ENCODE measurements at places on chromosomes 2 and 18.

GRCh38 chr2:19712850-19713249 is 188.9 kb downstream of the TTC32 start:
- DNase-seq = no peak

DNA sequence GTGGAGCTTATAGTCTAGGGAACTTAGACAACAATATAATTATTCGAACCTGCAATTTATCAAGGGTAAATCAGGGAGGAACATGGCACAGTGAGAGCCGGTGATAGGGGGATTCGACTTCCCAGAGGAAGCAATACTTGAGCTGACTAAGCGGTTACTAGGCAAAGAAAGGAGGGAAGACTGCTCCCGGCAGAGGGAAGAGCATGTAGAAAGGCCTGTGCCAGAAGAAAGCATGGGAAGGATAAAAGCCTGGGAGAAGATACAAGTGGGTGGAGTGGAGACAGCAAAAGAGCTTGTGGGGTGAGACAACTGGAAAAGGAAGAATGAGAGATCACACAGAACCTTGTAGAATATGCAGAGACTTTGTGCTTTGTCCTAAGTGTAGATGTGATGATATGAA is 93.3 kb downstream of the MARCHF4 start:
- no peak for DNase-seq

DNA sequence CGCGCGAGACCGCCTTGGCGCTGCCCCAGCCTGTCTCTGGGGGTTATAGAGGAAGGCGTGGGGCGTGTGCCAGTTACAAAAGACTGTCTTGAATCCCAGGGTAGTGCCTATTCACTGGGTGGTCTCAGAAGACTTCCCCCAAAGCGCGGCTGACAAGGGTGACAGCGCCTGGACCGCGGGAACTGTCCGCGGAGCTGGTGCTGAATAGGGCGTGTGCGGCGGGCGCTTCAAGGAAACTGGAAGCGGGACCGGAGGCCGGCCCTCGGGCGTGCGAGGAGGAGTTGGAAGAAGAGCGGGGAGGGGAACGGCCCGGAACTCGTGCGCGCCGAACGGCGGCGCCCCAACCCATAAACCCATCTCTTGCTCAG is 2.3 kb downstream of the EGR4 start:
- peak; percentile 87 for DNase-seq

DNA sequence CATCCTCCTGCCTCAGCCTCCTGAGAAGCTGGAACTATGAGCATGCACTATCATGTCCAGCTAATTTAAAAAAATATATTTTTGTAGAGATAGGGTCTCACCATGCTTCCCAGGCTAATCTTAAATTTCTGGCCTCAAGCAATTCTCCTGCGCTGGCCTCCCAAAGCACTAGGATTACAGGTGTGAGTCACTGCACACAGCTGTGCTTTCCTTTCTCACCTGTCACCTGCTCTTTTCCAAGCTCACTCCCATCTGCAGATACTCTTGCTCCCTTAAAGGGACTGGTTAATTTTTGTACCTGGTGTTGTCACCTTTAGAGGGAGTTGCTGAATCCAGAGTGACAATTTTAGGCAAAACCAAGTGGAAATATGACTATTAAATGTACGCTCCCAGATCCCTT is 178.2 kb downstream of the LOXHD1 start:
- no peak for DNase-seq

- DNase-seq = peak; percentile 25
Measured at GRCh38 chr18:46756559-46757201, at the start of gene ST8SIA5. TSS of gene ST8SIA5 (minus strand) at chr18:46757053. CDS start at chr18:46756508, 545 bp downstream.

DNA sequence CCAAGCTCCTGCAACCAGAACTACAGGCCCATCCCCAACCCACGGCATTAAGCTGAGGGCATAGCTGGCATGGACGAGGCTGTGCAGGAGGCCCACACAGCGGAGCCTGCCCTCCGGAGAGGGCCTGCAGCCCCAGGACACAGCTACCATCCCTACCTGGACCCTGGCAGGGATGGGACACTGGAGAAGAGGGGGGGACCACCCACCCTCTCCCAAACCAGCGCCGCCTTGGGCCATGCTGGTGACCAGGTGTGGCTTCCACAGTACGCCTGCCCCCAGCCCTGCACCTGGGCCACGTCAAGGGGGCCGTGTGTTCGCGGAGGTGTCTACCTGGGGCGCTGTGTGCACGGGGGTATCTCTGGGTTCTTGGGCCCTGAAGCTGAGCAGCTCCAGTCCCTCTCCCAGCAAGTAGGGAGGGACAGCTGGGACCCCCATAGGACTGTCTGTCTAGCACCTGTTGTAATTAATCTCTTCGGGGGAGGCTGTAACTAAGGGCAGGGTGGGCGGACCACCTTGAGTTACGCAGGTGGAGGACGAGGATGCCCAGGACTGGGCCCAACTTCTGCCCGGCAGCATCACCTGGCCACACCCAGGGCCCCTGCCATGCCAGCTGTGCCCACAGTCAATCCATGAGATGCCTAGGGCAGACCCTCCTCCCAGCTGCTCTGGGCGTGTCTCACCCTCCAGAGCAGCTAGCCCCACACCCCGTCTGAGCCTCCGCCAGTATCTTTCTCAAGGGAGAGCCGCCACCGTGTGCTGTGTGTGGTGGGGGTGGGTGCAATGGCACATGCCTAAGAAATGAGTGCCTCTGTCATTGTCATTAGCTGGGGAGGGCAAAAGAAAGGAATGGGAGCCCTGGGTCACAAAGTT is 18.3 kb downstream of the HS6ST1 start:
- peak; percentile 50 for DNase-seq

Measured in hematopoietic multipotent progenitor cell treated with erythropoietin and hydrocortisone succinate and interleukin-3 and kit ligand, for 4 days (in vitro differentiated cells).